ENCODE measurements at places on chromosomes 12 and 14. TPM values are rescaled to one million over a fixed set of nuclear protein-coding genes. Genes with fewer than 3 reads are reported as not detected.

GRCh38 chr14:96512602-96513397, 10.6 kb downstream of the PAPOLA start:
- H3K4me1 ChIP-seq: 0 out of 2 replicates have a peak, but pooled peaks cover 3% of the 10 kb centered on the region
- H3K4me3 ChIP-seq: no peak overlapping the region
- no peaks in the 10 kb centered on the region for H3K36me3 ChIP-seq
- H3K27ac ChIP-seq: no peak overlapping the region
- DNase-seq: no peak
- no peaks in the 10 kb centered on the region for H3K27me3 ChIP-seq

LTB4R gene
- total RNA-seq: 2.1 TPM

DNA sequence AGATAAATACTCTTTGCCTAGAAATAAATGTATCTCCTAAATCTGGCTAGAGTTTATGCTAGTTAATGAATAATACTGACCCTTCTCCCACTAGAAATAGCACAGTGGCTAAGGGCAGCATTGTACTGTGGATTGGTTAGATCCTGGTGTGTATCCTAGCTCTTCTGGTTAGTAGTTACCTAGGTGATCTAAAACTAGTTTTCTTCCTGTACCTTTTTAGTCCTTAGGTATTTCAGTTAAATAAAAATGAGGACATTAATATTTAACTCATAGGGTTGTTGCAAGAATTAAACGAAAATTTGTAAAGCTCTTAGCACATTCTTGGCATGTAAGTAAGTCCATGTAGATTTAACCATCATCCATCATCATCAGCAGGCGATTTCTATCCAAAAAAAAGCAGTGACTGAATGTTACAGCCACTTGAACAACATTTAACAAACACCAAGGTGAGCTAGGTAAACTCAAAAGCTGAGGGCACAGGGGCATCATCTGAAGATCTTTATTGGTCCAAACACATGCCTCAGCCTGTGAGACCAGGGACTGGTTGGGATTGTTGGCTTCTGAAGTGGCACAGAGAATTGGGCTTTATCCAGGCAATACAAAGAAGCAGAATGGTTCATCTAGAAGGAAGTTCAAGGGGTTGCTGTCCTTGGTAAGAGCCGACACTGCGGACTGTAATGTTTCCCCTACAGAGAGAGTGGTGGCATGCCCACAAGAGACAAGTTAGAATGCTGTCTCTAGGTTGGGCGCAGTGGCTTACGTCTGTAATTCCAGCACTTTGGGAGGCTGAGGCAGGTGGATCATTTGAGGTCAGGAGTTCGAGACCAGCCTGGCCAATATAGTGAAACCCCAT, 100.8 kb downstream of the GAS2L3 start:
- DNase-seq: no peak
- H3K27ac ChIP-seq: no peak overlapping the region

GRCh38 chr14:68195126-68195525, 375.5 kb downstream of the RAD51B start:
- no peaks in the 10 kb centered on the region for H3K4me1 ChIP-seq
- H3K4me3 ChIP-seq: no peak overlapping the region
- no peak overlapping the region for H3K27ac ChIP-seq
- no peaks in the 10 kb centered on the region for H3K27me3 ChIP-seq
- no peak for DNase-seq

- peaks cover 40% of the 10 kb centered on the region for H3K4me1 ChIP-seq
- no peaks in the 10 kb centered on the region for H3K36me3 ChIP-seq
Observed at GRCh38 chr12:91140026-91140931, 29.0 kb upstream of the LUM start.

PIGH gene
- total RNA-seq: 20.4 TPM

GRCh38 chr12:3084742-3085141, 7.6 kb downstream of the TSPAN9 start:
- no peaks in the 10 kb centered on the region for H3K4me1 ChIP-seq
- DNase-seq: no peak
- H3K27me3 ChIP-seq: no peaks in the 10 kb centered on the region
- H3K36me3 ChIP-seq: no peaks in the 10 kb centered on the region

OR6C70 gene
- total RNA-seq: not detected

GYS2 gene
- total RNA-seq: not detected

CISTR gene
- total RNA-seq: not detected

DNA sequence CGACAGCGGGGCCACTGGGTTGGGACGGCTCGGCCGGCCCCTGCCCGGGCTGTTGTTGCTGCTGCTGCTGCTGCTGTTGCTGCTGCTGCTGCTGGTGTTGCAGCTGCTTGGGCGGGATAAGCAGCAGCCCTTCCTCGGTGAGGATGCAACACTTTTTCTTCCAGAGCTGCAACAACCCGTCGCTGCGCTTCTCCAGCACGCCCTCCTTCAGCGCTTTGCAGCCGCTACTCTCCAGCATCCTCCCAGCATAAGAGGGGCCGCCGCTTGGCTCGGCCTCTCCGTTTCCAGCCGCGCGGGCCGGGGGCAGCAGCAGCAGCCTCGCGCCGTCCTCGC, 529 bp downstream of the PHLDA1 start:
- peak overlapping the region; percentile 89 for H3K27ac ChIP-seq
- peaks cover 50% of the 10 kb centered on the region for H3K36me3 ChIP-seq
- H3K4me3 ChIP-seq: peak overlapping the region; percentile 71
- H3K27me3 ChIP-seq: no peaks in the 10 kb centered on the region
- DNase-seq: no peak

- no peak for DNase-seq
- no peak overlapping the region for H3K27ac ChIP-seq
- no peak overlapping the region for H3K4me3 ChIP-seq
- no peaks in the 10 kb centered on the region for H3K36me3 ChIP-seq
- no peaks in the 10 kb centered on the region for H3K4me1 ChIP-seq
Observed at GRCh38 chr14:104103061-104103445, 17.6 kb downstream of the ASPG start.

- no peaks in the 10 kb centered on the region for H3K36me3 ChIP-seq
- no peak overlapping the region for H3K4me3 ChIP-seq
- H3K4me1 ChIP-seq: peaks cover 15% of the 10 kb centered on the region
- no peak overlapping the region for H3K27ac ChIP-seq
Observed at GRCh38 chr12:27808841-27809240, 28.8 kb upstream of the MANSC4 start.

FAM186B gene
- 0.06 TPM for total RNA-seq

KRT3 gene
- total RNA-seq: 0.08 TPM

DNA sequence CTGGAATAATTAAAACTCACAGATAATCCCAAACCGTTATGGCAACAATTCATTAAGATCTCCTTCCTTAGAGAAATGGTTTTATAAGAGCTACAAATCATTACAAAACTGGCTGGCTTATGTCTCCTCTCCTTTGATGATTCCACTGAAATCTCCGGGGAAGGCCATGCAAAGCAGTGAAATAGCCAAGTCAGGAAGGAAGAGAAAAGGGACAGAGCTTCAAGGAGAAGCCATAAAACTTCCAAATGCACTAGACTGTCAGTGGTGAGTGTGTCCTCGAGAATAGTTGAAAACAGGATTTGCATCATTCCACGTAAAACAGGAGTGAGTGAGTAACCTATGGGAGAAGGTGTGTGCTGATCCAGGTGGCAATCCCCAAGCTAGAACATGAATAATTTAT, 330.0 kb downstream of the DIO2 start:
- no peaks in the 10 kb centered on the region for H3K27me3 ChIP-seq
- no peak overlapping the region for H3K27ac ChIP-seq
- no peaks in the 10 kb centered on the region for H3K36me3 ChIP-seq

- no peak overlapping the region for H3K4me3 ChIP-seq
- H3K27ac ChIP-seq: no peak overlapping the region
- no peak for DNase-seq
- no peaks in the 10 kb centered on the region for H3K27me3 ChIP-seq
- no peaks in the 10 kb centered on the region for H3K36me3 ChIP-seq
- peaks cover 21% of the 10 kb centered on the region for H3K4me1 ChIP-seq
Observed at GRCh38 chr12:92098594-92099380, 46.9 kb downstream of the BTG1 start.

TOMM20L gene
- total RNA-seq: not detected

Measured in SJSA1 (cell line).